Neuronal stem cell (in vitro differentiated cells): ENCODE measurements at places on chromosomes 16 and 17.
A peak's percentile ranks its signal among the peaks of the same experiment; 100 is the strongest.

GRCh38 chr16:30076276-30076791, 540 bp downstream of the PPP4C start:
- no peak for DNase-seq

DNA sequence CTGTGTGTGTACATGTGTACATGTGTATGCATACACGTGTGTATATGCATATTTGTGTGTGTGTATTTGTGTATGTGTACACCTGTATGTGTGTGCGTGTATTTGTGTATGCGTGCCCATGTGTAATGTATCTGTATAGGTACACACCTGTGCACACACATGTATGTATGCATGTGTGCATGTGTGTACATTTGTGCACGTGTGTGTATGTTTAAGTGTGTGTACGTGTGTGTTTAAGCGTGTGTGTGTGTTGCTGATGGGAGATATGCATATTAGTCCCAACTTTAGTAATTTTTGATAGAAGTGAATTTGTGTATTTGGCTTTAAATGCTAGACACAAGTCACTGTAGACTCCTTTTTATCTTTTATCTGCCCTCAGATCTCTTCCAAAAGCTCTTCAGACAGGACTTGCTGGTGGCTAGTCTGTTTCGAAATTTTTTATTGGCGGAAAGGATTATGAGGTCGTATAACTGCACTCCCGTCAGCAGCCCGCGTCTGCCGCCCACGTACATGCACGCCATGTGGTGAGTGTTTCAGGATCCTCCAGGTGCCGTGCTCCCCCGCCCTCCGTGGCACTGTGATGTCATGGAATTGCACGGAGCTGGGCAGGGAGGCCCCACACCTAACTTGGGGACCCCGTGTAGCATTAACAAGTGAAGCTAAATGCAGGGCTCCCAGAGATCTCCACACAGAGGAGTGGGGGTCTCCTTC, 168.8 kb upstream of the CHMP6 start:
- no peak for DNase-seq

DNA sequence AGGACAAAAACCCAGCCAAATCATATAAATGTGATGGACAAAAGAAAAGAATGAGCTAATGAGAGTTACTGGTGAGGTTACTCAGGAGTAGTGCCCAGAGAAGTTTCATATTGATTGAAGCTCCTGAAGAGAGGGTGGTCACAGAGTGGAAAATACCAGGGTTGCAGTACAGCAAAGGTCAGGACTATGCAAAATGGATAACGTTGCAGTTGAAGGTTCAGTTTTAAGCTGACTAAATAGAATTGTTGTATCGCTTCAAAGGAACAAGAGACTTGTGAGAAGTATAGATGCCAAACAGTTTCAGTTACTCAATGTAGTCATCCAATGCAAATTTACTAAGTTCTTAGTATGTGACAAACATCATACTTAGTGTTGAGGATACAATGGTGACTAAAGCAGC, 47.1 kb downstream of the ABCA8 start:
- DNase-seq = no peak

GRCh38 chr17:28547623-28548416, 4.6 kb downstream of the UNC119 start:
- peak; percentile 65 for DNase-seq

GRCh38 chr16:64085296-64085695, 1036.6 kb downstream of the CDH11 start:
- DNase-seq = no peak

DNA sequence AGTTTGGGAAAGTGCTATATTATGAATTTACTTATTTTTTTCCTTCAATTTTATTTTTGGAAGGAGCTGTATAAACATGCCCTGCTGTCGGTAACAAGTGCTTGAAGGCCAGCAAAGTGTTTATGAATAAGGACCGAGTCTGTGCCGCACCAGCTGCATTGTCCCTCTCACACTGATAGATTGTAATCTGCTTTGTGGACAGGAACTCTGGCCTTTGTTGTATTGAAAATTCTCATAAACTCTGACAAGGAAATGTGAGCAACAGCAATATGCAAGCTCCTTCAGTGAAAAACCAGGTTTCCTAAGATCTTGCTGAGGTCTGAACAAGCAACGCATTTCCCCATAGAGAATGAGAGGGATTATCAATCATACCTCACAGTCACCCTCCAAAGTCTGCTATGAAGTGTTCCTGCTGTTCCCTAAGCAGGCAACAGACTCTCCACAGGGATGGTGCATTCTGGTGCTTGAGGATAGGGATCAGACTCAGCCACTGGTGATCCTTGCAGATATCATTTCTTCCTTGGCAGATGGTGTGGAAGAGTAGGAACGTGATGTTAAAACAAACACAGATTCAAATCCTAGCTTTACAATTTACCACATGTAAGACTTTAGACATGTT, 109.6 kb downstream of the KCNJ2 start:
- DNase-seq = no peak

DNA sequence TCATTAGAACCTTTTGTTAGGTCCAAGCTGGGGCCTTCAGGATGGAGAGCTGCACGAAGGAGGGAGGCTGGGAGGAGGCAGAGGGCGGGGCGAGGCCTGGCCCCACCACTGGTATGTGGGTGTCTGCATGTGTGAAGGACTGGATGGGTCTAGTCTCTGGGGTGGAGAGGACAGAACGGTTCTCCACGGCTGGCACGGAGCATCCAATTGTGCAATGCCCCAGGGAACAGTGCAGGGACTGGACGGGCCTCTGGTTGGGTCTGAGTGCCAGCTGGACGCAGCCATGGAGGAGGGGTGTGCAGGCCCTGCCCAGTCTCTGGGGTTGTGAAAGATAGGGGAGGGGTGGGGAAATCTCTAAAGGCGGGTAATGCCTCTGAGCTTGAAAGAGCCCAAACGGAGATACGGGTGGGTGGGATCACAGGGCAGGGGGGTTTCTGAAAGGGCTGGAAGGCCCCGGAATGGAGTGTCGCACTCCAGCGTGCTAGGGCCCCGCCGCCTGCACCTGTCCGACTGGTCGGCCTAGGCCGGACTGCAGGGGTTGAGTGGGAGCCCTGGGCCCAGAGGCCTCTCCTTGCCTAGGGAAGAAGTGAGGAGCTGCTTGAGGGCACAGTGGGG, 1.6 kb downstream of the PPL start:
- DNase-seq = no peak

- DNase-seq = no peak
Measured at GRCh38 chr17:64148017-64148631, 18.2 kb upstream of the ERN1 start.

DNA sequence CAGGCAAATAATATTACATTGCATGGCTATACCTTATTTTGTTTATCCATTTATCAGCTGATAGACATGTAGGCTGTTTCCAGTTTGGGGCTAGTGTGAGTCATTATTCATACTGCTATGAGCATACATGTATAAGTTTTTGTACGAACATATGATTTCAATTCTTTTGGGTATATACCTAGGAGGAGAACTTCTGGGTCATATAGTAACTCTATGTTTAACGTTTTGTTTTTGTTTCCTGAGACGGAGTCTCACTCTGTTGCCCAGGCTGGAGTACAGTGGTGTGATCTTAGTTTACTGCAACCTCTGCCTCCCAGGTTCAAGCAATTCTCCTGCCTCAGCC, 2.4 kb upstream of the ITGAL start:
- DNase-seq = no peak

DNA sequence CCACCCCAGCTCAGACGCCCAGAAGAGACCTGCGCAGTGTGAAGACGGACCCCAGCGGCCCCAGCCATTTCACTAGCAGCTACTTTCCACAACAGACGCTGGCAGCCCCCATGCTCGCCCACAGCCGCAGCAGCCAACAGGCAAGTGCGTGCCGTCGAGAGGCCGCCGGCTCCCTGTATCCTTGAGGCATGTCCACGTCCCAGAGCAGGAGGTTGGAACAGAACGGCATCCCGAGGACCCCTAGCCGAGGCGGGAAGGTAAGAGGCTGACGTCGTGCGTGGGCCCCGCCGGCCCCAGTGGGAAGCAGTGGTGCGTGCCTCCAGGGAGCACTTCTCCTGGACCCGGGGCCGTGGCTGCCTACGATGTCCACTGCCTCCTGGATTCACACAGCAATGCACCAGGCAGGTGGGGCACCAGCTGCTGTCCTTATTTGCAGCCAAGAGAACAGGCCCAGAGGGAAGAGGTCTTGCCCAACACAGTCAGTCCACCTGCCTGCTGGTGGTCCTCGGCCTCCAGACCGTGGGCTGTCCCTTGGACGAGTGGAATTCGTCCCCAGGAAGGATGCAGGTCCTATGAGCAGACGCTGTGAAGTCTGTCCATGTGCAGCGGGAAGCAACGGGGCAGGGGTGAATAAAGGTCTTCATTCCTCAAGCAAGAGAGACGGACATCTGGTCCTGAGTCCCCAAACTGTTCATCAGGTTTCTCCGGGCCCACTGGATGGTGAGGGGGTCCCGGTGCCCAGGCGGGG, 38.5 kb downstream of the SLC7A5 start:
- DNase-seq = no peak

- peak; percentile 89 for DNase-seq
Measured at GRCh38 chr17:2786176-2786881, 9.9 kb upstream of the RAP1GAP2 start.

DNA sequence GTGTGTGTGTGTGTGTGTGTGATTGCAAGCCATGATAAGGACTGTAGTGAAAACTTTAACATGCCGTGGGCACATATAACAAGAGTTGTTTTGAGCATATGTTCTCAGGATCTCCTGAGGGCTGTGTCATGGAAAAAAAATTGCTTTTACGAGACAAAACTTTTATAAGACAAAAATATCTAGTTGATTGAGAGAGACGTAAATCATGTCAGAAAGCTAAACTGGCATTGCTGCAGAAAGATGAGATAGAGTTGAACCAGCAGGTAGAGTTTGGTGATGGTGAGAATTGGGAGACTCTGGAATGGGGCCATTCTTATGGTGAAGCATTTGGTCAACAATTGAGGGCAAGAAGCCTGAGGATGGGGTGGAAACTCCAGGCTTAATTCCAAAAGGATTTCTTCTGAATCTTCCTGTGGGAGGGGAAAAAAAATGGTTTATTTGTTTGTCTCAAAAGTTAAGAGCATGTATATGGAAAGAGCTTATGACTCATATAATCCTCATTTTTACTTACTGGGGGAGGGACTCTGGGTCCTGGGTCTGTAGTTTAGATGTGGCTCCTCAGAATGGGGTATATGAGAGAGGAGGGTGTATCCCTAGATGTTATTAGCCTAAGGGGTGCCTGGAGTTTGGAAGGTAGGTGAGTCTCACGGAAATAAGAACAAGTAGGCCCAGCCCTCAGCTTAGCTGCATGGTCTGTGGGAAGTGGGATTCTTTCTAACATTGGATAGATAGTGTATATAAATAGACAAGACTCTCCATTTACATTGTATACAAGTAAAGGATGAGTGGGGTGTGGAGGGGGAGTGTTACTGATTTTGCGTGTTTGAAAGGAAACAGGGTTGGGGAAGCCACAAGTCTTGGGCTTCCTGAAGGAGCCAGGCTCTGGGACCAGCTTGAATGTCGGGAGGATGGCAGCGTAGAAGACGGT, 7.1 kb downstream of the MINK1 start:
- DNase-seq = no peak

DNA sequence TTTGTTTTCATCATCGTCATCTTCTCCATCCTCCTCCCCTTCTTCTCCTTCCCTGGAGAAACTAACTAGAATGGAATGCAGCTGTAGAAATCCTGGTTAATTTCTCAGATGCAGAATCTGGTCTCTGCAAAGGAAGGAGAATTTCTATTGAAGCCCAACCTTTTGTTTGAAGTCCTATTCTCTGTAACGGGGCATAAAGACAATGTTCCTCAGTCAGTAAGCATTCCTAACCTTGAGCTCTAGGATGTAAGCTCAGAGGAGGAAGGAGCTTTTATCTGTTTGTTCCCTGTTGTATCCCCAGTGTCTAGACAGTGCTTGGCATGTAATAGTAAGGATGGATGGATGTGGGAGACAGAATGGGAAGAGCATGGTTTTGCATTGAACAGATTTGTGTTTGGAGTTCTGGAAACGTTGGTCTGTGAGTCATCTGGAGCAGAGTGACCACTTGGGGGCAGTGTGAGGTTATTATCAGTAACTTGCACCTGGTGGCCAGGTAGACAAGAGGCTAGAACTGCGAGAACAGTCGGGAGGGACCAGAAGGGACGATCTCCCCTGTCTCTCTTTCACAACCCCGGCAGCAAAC, 363.7 kb downstream of the SNX29 start:
- no peak for DNase-seq

- DNase-seq = no peak
Measured at GRCh38 chr16:23020084-23020483, 129.2 kb downstream of the USP31 start.
